ENCODE measurements at places on chromosomes 6 and 20. TPM values are rescaled to one million over a fixed set of nuclear protein-coding genes. Genes with fewer than 3 reads are reported as not detected.

DNA sequence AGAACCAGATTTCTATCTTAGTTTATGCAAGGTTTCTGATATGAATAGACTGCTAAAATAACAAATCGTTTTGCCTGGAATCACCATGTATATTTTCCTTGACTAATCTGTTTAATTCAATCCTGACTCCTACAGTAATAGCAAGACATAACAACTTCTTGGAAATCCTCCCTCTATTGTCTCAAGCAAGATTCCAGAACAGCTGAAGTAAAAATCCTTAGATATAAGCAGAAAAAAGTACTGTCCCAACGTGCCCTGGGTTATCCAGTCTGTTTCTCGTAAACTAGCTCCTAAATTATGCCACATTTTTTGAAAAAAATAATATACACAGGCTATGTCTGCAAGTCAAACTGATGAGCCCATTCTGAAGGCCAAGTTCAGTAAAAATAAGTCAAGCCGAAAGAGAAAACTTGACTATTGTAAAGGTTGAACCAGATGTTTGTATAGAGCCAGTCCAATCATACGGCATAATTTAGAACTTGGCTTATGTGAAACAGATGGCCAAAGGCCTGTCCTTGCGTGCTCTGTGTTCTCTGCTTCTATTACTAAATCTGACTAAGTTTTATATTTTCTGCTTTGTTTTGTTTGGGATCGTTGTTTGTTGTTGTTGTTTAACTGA is 341.6 kb upstream of the NRSN1 start:
- DNase-seq = no peak

DNA sequence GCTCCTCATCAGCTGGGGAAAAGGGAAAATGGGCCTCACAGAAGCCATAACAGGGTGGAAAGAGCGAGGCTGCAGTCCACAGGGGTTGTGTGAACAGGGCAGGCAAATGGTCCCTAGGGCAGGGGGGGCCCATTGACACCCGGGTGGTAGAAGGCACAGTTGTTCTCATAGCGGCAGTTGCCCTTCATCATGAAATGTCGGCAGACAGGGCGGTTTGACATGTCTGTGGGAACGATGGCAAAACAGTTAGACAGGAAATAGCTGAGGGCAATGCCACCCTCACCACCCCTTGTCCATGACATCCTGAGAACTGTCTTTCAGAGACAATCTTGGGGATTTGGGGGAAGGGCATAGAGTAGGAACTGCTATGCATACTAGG is 15.6 kb downstream of the PPP1R10 start:
- DNase-seq = no peak

DNA sequence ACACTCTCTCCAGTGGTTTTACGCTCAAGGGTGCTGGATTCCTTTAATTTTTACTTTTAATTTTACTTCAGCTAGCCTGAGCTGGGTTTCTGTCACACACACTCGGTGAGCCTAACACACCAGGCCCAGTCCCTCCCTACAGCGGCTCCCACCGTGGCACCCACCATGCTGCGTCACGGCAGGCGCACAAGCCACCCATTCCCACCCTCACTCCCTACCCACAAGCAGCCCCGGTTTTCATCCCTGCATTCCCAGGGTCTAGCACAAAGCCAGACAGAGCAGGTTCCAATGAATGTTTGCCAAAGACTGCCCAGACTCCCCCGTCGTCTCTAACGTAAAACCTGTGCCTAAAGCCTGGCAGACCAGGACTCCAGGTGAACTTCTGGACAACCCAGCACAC is 50.3 kb downstream of the MYH7B start:
- DNase-seq = no peak

DNA sequence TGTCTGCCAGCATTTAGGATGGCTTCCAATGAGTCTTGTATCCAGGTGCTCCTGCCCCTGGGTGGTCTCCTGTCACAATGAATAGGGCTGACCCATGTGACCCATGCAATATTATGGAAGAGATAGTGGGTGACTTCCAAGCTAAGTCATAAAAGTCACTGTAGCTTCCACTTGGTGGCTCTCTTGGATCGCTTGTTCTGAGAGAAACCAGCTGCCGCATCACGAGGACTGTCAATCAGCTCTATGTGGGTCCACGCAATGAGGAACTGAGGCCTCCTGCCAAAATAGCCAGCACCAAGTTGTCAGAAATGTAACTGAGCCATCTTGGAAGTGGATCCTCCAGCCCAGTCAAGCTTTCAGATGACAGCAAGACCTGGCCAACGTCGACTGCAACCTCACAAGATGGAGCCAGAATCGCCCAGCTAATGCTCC is 14.9 kb upstream of the MATN4 start:
- no peak for DNase-seq

DNA sequence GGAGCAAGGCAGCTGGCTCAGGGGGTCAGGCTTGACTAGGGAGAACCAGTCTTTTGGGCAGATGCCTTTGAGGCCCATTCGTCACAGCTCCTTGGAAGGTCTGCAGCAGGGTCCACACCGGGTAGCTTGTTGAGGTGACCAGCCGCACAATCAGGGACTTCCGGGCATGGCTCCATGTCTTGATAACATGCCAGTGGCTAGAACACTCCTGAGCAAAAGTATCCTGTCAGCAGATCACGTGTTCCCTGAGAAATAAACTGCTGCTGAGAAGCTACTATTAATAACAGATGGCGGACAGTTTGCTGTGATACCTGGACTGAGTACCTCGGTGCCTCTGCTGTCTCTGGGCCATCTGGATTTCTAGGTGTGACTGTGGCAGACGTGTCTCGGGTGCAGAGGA is 235.9 kb downstream of the PRKN start:
- DNase-seq = no peak

DNA sequence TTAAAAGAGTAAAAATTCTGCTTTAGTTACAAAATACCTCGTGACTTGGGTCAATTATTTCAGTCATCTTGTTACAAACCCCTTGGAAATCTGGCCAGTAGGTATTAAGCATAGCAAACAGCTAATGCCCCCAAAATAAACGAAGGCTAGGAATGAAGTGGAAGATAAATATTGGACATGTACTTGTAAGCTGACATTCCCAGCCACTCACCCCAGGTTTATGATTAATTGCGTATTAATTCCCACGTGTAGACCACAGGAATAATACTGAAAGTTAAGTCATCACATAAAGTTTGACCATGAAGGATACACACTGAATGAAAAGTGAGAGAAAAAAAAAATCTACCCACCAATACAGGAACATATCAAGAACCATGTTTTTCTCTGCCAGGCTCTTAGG is 936.5 kb upstream of the ADGRB3 start:
- DNase-seq = peak; percentile 34

DNA sequence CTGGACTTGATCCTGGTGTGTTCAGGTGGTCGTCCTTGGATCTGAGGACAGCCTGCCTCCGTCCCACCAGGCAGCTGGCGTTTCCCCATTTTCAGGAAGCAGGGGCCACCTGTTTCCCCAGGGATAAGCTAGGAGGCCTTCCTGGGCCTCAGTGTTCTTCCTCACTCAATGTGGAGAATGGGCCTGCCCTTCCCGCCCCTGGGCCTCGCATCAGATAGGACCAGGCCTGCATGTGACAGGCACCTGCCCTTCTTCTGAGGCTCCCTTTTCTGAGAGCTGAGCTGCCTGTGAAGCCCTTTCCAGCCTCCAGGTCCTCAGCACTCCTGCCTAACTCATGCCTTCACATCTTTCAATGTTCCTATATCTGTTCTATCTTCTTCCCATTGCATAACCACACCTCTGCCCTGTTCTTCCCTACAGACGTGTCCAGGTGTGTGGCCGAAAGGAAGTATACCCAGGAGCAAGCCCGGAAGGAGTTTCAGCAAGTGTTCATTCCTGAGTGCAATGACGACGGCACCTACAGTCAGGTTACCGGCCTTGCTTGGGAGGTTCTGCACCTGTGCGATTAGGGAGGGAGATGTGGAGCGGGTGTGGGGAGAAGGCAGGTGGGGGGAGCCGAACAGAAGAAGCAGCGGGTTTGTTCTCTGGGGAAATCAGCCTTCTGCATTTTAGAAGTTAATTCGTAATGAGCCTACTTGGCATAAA is 85.1 kb downstream of the SMOC2 start:
- DNase-seq = no peak

DNA sequence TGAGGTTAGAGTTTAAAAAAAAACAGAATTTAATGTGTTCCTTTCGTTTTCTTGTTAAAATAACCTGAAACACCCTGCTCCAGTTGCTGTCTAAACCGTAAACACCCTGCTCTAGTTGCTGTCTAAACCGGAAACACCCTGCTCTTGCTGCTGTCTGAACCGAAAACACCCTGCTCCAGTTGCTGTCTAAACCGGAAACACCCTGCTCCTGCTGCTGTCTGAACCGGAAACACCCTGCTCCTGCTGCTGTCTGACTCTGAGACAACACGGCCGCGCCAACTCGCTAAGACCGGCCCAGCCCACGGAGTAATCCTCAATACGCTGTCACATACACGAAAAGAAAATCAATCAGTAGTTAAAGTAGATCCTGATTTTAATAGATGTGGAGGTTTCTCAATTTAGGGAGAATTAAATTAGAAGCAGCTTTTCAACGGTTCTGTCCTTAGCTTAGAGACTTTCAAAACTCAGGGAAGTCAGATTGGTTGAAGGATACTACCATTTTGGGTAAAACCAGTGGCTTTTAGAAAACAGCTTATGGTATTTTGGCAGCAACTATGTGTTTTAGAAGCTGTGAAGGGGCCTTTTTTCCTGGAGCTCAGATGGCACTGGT is 98.3 kb downstream of the RAMACL start:
- DNase-seq = peak; percentile 36

The TRIM15 gene
- polyA plus RNA-seq = not detected

The LY86 gene
- 3.0 TPM for polyA plus RNA-seq

The SPEF1 gene
- polyA plus RNA-seq = 2.3 TPM

Measured in right lung (tissue), 10 donors.